Activated naive CD4-positive, alpha-beta T cell treated with anti-CD3 and anti-CD28 coated beads for 36 hours (primary cell): ENCODE measurements at places on chromosomes 13 and 19. TPM values are rescaled to one million over a fixed set of nuclear protein-coding genes. Genes with fewer than 3 reads are reported as not detected.

GRCh38 chr19:49213791-49214190 lies 56.2 kb downstream of the TRPM4 start:
- H3K4me3 ChIP-seq = no peak overlapping the region
- DNase-seq = no peak
- no peak overlapping the region for H3K27ac ChIP-seq
- no peaks in the 10 kb centered on the region for H3K36me3 ChIP-seq

DNA sequence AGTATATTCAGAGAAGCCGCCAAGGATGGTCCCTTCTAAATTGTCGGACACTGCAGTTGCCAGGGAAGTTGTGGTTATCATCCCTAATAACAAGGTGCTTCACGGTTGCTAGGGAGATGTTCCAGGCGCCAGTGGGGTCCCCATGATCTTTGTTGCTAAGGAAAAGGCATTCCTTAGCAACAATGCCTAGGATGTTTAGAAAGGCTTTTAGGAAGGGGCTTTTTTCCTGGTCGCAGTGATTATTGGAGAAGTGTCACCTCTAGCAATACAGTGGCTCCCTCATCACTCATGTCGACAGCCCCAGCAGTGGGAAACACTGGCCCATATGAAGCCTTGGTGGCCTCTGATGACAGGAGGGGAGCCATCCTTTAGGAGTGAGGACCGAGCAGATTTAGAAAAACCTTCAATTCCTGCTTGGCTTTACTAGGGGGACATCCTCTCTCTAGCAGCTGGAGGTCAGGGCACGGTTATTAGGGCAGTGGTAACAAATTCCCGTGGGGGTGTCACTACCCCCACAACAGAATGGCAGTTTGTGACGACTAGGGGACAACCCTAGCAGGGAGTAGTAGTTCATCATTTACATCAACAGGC lies 6.4 kb upstream of the TMC4 start:
- DNase-seq = no peak
- H3K27ac ChIP-seq = no peak overlapping the region
- no peak overlapping the region for H3K4me3 ChIP-seq
- H3K27me3 ChIP-seq = no peaks in the 10 kb centered on the region

- H3K4me3 ChIP-seq = no peak overlapping the region
- H3K27me3 ChIP-seq = no peaks in the 10 kb centered on the region
- no peaks in the 10 kb centered on the region for H3K36me3 ChIP-seq
- H3K27ac ChIP-seq = no peak overlapping the region
Observed at GRCh38 chr13:40537146-40537895, 129.1 kb downstream of the FOXO1 start.

GRCh38 chr19:7859831-7860713 lies 14.1 kb downstream of the PRR36 start:
- H3K4me3 ChIP-seq = no peak overlapping the region

GRCh38 chr13:41462427-41462826 lies 5.1 kb downstream of the RGCC start:
- H3K36me3 ChIP-seq = peaks cover 58% of the 10 kb centered on the region
- DNase-seq = no peak
- no peaks in the 10 kb centered on the region for H3K27me3 ChIP-seq
- H3K27ac ChIP-seq = peak overlapping the region; percentile 93

CCL25 gene
- total RNA-seq = not detected

DNA sequence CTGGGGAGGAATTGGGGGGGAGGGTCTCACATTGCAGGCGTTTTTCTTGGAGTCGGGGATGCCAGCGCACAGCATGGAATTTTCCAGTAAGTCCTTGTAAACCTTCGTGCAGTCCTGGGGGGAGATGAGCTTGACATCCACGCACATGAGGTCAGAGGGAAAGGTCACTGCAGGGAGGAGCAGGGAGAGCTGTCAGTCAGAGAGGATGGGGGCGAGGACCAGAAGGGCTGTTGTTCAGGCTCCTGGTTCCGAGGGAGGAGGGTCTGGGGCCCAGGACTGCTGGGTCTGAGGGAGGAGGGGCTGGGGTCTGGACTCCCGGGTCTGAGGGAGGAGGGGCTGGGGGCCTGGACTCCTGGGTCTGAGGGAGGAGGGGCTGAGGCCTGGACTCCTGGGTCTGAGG lies 4.0 kb downstream of the KLK7 start:
- no peak overlapping the region for H3K4me3 ChIP-seq
- H3K36me3 ChIP-seq = no peaks in the 10 kb centered on the region
- no peak for DNase-seq
- no peaks in the 10 kb centered on the region for H3K4me1 ChIP-seq
- H3K27me3 ChIP-seq = peaks cover 48% of the 10 kb centered on the region

DNA sequence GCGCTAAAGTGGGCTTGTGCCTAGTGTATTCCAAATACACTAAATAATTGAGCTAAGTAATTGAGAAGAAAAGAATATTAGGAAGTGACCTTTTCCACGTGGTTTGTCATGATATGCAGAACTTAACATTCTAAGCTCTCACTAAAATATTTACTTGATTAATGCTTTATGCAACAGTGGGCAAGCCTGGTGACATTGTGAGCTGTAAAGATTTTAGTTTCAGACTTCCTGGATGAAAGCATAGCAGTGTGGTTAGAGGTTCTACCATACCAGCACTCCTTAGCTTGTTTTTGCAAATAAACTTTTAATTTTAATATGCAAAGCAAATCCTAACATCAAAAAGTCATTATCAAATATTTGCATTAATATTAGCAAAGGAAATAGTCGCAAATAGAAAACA lies 1065.1 kb upstream of the SPRY2 start:
- H3K4me3 ChIP-seq = no peak overlapping the region
- no peaks in the 10 kb centered on the region for H3K36me3 ChIP-seq
- no peak overlapping the region for H3K27ac ChIP-seq
- no peak for DNase-seq
- no peaks in the 10 kb centered on the region for H3K27me3 ChIP-seq

- no peak overlapping the region for H3K4me3 ChIP-seq
- no peak overlapping the region for H3K27ac ChIP-seq
- H3K27me3 ChIP-seq = no peaks in the 10 kb centered on the region
- peaks cover 42% of the 10 kb centered on the region for H3K36me3 ChIP-seq
- DNase-seq = no peak
- H3K4me1 ChIP-seq = peaks cover 13% of the 10 kb centered on the region
Observed at GRCh38 chr13:111249637-111250360, 70.6 kb upstream of the TEX29 start.

GRCh38 chr19:1067341-1067957 lies 482 bp downstream of the ARHGAP45 start:
- peaks cover 44% of the 10 kb centered on the region for H3K4me1 ChIP-seq
- H3K36me3 ChIP-seq = peaks cover 19% of the 10 kb centered on the region
- H3K27me3 ChIP-seq = no peaks in the 10 kb centered on the region
- DNase-seq = peak; percentile 78

ZNF730 gene
- total RNA-seq = 0.52 TPM

DNA sequence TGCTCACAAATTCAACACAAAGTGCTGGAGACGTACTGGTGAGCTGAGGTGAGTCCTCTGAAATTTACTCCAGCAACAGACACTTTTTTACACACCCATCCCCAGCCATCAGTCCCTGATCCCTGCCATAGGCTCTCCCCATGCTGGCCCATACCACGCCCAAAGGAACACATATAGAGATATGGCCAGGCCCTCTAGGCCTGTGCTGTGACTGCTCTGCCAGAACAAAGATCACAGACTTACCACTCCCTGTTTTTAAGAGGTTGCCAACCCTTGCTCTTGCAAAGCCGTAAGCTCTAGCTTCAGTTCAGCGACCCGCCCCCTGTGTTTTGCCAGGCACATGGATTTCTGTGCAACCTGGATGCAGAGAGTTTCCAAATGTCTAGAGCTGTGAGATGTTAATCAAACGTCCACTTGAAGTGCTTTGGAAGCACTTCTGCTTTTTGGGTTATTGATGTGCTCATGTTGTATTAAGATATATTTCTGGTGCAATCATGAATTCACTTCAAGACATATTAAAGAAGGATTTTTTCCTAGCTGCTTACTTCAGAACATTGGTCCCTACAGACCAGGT lies 59.7 kb downstream of the DLEU7 start:
- no peaks in the 10 kb centered on the region for H3K36me3 ChIP-seq
- DNase-seq = no peak
- no peak overlapping the region for H3K27ac ChIP-seq

WDR87 gene
- not detected for total RNA-seq

DNA sequence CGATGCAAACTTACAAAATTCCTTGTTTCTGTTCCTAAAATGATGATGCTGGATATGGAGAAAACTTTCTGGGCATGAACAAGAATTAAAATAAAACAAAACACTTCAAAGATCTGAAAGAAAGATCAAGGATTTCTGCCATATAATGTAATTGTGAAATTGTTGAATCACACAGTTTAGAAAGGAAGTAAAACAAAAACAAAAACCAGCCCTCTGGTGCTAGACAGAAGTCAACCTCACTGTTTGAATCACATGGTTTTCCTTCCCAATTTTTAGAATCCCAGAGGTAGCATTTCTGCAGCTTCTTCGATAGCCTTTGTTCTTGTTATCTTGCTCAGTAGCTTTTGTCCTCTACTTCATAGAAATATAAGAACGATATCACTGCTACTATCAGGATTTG lies 118.2 kb upstream of the ARGLU1 start:
- H3K27ac ChIP-seq = no peak overlapping the region
- H3K36me3 ChIP-seq = no peaks in the 10 kb centered on the region
- no peak overlapping the region for H3K4me3 ChIP-seq

DNA sequence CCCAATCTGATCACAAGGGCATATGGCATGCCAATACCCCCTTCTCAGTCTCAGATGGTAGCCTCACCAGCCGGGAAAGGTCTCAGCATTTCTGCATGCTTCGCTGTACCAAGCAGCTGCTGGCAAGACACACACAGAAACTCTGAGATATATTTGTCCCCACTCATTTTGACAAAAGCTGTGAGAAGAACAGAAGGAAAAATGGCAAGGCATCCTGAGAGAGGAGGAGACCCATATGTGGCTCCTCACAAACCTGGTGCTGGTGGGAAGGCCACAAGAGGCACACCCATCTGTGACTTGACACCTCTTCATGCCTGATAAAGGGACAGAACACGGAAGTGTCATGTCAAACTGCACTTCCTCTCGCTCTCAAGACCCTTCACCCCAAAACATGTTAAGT lies 36.7 kb upstream of the DOCK9 start:
- H3K36me3 ChIP-seq = no peaks in the 10 kb centered on the region
- DNase-seq = no peak
- H3K27me3 ChIP-seq = no peaks in the 10 kb centered on the region
- peaks cover 55% of the 10 kb centered on the region for H3K4me1 ChIP-seq

ZNF91 gene
- 33.7 TPM for total RNA-seq

KLK11 gene
- not detected for total RNA-seq

ZNF574 gene
- total RNA-seq = 8.4 TPM

DNA sequence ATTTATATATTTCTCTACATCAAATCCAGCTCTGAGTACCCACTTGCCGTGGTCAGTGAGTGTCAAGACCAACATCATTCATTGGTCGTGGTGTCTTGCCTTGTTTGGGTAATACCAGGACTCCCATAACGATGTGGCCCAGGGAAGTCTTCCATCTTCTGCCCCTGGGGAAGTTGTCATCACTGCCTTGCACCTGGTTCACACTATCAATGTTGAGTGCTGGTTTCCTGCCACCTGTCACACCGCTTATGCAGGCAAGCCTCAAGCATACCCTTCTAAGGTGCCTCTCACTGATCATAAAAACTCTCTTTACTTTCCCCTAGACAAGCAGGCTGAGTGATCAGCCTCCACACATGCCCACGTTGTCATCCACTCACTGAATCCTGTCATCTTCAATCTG lies 382.4 kb downstream of the KCTD12 start:
- no peak for DNase-seq
- H3K36me3 ChIP-seq = no peaks in the 10 kb centered on the region
- peaks cover 5% of the 10 kb centered on the region for H3K27me3 ChIP-seq
- H3K4me3 ChIP-seq = no peak overlapping the region

DNA sequence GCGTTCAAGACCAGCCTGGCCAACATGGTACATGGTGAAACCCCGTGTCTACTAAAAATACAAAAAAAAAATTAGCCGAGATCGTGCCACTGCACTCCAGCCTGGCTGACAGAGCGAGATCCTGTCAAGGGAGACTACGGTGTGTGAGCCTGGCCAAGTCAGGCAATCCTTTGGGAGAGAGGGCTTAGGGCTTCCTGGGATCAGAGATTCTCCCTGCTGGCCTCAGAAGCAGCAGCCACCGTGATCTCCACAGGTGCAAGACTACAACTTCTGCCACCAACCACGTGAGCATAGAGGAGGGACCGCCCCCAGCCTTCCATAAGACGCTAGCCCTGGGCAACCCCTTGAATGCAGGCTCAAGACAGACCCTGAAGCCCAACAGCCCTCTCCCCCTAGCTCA lies 7.6 kb downstream of the MFSD12 start:
- no peak overlapping the region for H3K27ac ChIP-seq
- no peak for DNase-seq
- peaks cover 32% of the 10 kb centered on the region for H3K4me1 ChIP-seq
- no peak overlapping the region for H3K4me3 ChIP-seq

B3GNT3 gene
- total RNA-seq = 0.17 TPM

- no peaks in the 10 kb centered on the region for H3K27me3 ChIP-seq
- H3K27ac ChIP-seq = no peak overlapping the region
- no peaks in the 10 kb centered on the region for H3K4me1 ChIP-seq
- DNase-seq = no peak
- H3K36me3 ChIP-seq = no peaks in the 10 kb centered on the region
Observed at GRCh38 chr19:18551631-18552030, 6.0 kb upstream of the KXD1 start.

GRCh38 chr19:32688311-32688710 lies 3.3 kb upstream of the NUDT19 start:
- no peaks in the 10 kb centered on the region for H3K27me3 ChIP-seq
- no peak overlapping the region for H3K4me3 ChIP-seq
- no peak for DNase-seq

- no peak overlapping the region for H3K27ac ChIP-seq
- no peaks in the 10 kb centered on the region for H3K27me3 ChIP-seq
- no peaks in the 10 kb centered on the region for H3K36me3 ChIP-seq
- H3K4me1 ChIP-seq = no peaks in the 10 kb centered on the region
Observed at GRCh38 chr13:90867336-90867683, 480.2 kb upstream of the MIR17HG start.

DNA sequence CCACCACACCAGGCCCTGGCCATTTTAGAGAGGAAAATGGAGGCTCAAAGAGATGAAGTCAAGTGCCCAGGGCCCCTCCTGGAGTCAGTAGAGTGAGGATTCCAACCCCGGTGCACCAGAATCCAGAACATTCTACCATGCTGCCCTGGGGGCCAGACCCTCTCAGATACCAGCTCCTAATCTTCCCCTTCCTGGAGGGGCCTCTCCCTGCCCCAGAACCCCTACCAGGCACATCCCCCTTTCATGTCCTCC lies 11.1 kb downstream of the CAPN12 start:
- no peak for DNase-seq
- no peak overlapping the region for H3K27ac ChIP-seq
- peaks cover 22% of the 10 kb centered on the region for H3K4me1 ChIP-seq
- H3K27me3 ChIP-seq = peaks cover 2% of the 10 kb centered on the region
- H3K36me3 ChIP-seq = peaks cover 2% of the 10 kb centered on the region

ZNF66 gene
- total RNA-seq = 4.9 TPM

CASP14 gene
- total RNA-seq = not detected

- peaks cover 6% of the 10 kb centered on the region for H3K4me1 ChIP-seq
- no peak for DNase-seq
Observed at GRCh38 chr19:57269515-57270250, 10.6 kb upstream of the ZNF460 start.

LGALS7B gene
- total RNA-seq = not detected

SGCG gene
- not detected for total RNA-seq

TRAPPC6A gene
- total RNA-seq = 28.4 TPM

ZNF560 gene
- not detected for total RNA-seq

CCDC169 gene
- total RNA-seq = 0.50 TPM

FRY gene
- total RNA-seq = 7.8 TPM

GRCh38 chr13:32878163-32878562 lies 138.1 kb upstream of the KL start:
- no peak overlapping the region for H3K4me3 ChIP-seq
- no peak for DNase-seq
- no peaks in the 10 kb centered on the region for H3K27me3 ChIP-seq
- H3K27ac ChIP-seq = no peak overlapping the region
- no peaks in the 10 kb centered on the region for H3K4me1 ChIP-seq
- H3K36me3 ChIP-seq = no peaks in the 10 kb centered on the region
